Stimulated activated CD4-positive, alpha-beta T cell treated with anti-CD3 and anti-CD28 coated beads, Interleukin-4, amount 100 ng/mL, for 48 hours (primary cell): ENCODE measurements at places on chromosomes 6 and 20.

- DNase-seq, result no peak
These were observed 76.3 kb upstream of the SGK1 start for GRCh38 chr6:134394208-134394607.

DNA sequence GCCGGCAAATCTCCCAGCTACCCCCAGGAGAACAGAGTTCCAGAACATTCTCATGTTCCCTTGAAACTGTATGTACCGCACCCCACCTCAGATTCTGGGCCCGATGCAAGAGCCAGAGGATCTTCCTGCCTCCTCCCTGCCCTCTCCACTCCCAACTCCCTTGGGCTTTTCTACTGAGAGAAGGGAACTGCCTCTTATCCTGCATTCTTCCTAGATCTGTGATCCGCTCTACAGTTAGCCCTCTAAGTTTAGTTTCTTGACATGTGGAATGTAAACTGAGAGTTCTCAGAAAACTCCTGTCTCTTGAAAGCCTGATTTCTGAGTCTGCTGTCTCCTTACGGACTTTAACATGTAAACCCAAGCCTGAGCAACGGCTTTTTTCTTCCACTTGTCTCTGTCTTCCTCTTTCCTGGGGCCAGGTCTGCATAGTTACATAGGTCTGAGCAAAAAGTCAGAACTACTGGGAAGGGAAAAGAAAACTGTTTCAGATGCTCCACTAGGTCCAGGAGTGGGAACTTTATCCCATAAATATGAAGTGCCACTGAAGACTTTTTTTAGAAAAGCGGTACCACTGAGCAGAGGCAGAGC is 86.5 kb upstream of the TNFAIP3 start:
- DNase-seq, result no peak

GRCh38 chr6:53431704-53432103 is 83.0 kb upstream of the ELOVL5 start:
- no peak for DNase-seq

DNA sequence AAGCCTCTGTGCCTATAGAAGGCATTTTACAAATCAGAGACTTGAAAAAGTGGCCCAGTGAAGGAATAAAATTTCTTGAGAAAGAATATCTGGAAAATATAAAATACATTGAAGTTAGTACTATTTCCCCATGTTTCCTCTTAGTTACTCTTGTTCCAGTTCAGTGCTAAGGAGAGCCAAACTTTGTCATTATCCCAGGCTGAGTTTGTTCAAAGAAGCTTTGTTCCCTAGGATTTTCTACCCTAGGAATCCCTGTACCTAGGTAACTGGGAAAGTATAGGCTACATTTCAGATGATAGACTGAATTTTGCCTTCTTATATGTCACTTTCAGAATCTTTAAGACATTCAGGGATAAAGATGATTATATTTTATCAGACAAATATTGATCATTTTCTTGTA is 1395.7 kb upstream of the MAP3K7 start:
- DNase-seq, result no peak

DNA sequence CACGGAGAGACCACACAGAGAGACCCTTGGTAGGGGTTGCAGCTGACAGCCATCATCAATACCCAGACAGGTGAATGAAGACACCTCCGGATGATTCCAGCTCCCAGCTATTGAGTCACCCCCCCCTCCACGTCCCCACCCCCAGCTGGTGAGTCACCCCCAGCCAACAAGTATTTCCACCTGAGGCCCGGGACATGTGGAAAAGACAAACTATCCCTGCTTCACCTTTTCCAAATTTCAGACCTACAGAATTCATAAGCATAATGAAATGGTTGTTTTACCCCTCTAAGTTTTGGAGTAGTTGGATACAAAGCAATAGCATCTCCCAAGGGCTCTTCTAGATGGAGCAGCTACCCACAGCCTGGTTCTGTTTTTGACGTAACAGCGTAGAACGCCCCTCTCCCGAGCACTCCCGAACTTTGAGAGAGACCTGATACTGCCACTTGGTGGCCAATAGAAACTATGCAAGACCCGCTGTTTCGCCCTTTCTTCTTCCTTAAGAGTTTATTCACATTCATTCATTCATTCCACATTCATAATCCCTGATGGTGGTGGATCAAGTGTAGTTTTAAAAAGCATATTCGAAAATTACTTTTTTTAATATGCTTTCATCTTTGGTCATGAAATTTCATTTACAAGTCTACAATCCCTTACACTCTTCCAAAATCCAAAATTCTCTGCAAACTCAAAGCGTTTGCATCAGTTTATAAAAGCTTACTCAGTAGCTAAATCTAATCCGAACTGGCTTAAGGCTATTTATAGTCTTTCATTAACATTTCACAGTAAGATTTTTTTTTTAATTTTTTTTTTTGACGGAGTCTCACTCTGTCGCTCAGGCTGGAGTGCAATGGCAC is 15.1 kb upstream of the PPP1R16B start:
- DNase-seq, result no peak

- DNase-seq, result no peak
These were observed 53.1 kb downstream of the SCAF8 start for GRCh38 chr6:154786144-154786868.

GRCh38 chr6:45640081-45640491 is 262.4 kb upstream of the SUPT3H start:
- no peak for DNase-seq

- no peak for DNase-seq
These were observed 28.2 kb upstream of the NOX3 start for GRCh38 chr6:155483858-155484257.

- DNase-seq, result no peak
These were observed 69.0 kb downstream of the NCOA7 start for GRCh38 chr6:125859727-125860126.

DNA sequence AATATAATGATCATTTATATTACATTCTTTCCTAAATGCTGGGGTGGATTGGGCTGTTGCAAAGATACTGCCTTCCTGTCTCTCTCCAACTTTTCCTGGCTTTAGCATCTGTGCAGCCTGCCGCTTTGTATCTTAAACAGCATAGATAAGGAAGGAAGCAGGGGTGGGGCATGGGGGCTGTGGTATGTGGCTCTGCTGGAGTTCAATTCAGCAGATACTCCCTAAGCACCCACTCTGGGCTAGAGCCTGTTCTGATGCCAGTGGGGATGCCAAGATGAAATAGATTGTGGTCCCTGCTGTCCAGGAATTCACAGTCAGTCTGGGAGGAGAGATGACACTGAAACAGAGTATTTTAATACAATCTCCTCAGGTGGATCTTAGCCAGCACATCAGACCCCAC is 56.8 kb downstream of the EIF2S2 start:
- DNase-seq, result no peak

GRCh38 chr20:22711971-22712755 is 127.8 kb upstream of the FOXA2 start:
- DNase-seq, result no peak

DNA sequence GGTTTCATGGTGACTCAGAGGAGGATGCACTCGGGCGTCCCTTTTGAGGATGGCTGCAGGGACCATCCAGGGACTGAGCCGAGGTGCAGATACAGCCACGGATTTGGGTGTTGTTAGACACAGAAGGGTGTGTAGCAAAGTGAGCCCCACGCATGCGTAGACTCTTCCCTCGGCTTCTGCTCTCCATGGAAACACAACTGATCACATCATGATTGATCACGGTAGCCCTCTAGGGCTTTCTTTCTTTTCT is 606 bp upstream of the ULBP1 start:
- DNase-seq, result peak; percentile 35

- DNase-seq, result no peak
These were observed 92.4 kb downstream of the PSMG4 start for GRCh38 chr6:3351105-3351676.

DNA sequence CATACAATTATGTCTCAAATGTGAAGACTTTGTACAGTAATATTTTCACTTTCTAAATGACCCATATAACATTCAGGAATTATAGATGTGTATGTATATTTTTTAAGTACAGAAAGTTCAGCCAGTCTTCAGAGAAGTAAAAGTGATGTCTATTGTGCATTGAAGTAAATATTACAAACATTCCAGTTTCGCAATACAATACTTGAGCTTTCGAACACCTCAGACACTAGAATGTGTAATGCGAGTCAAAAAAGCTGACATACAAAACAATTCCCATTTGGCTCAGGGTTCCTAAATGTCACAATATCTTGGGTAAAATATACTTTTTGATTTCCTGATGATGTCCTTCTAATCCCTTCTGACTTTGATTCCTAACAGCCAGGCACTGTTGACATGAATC is 101.4 kb downstream of the ZNF217 start:
- no peak for DNase-seq

GRCh38 chr20:39066471-39067242 is 104.5 kb downstream of the DHX35 start:
- DNase-seq, result no peak

DNA sequence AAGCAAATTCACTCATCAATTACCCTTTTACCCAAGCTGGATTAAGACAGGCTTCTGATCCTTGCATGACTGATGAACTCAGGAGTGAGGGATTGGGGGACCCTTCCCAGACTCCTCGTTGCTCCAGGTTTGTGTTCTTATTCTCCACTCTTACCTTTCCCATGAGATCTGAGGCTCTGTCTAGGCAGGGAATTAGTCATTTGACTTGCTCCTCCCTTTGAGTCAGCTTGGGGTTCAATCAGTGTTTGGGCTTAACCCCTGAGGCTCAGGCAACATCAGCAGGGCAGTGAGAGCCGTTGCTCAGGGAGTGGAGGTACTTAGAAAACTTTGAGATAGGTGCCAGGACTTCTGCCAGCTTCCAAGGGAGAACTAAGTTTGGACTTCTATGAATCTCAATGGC is 20.7 kb upstream of the TOX2 start:
- no peak for DNase-seq

DNA sequence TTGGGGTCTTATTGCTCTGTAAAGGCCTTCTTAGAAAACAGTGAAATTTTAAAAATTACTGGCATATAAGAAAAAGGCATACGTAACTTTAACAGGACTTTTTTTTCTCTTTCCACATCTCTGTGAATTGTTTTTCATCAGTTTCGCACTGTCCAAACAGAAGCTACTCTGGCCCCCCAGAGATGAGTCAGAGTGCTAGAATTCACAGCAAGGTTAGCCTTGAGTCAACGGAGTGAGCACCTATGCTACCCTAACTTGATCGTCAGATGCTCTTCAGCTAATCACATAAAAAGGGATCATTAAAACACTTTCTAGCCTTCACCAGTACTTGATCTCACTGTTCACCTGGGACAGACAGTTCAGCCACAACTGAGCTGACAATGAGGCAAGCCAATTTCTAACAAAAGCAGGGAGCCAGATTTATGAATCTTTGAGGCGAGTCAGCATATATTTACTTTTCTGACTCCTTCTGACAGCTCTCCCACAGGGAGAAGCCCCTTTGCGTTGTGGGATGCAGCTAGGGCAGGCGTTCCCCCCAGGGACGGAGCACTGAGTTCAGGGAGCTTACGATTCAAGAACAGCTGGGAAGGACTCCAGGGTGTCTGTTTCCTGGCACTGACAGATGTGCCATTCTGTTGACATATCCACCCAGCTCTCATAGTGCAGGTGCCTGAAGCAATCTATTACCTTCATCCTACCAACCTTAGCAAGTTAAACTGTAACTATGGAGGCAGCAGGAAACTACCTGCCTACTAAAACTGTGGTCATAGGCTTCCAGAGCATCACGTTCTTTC is 46.4 kb upstream of the SPDEF start:
- DNase-seq, result no peak

DNA sequence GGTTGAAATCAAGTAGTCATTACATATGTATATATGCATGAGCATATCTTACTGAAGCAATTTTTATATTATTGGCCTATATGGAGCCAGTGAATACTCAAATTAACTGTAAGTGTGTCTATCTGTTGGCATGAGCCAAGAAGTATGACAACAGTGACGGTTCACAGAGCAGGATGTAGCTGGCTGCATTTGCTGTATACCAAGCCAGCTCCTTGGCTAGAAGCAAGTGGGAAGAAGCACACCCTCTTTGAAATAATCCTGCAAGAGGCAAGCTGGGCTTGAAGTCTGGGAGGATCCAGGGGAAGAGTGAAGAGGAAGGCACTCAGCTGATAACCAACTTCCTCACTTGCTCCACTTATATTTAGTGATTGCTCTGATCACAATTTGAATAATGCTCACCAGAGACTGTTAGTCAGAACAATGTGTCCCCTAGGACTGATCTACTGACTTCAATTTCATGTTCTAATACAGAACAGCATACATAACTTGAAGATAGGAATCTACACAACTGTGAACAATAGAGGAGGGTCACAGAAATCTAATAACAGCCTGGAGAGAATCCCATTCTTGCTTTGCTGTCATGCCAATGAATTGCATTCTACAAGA is 497.3 kb downstream of the PRKN start:
- no peak for DNase-seq

DNA sequence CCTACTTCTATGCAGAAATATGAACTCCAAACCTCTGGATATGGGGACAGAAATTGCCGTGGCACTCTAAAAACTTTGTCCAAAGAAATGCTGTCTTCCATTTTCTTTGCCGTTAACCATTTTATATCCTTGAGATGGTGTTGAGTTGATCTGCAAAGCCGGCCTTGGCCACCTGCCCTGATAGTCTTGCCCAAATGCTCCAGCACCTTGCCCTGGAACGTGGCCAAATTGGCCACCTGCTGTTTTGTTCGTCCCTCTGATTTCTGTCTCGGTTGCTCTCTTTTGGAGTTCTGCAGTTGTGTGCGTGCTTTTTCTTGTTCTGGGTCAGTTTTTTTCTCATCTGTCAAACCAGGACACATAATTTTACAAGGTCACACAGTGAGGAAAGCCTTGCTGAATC is 239.7 kb upstream of the GMDS start:
- no peak for DNase-seq

GRCh38 chr6:28208111-28208659 is 16.9 kb upstream of the ZSCAN9 start:
- no peak for DNase-seq
